ENCODE measurements at places on chromosomes 11 and 22.

DNA sequence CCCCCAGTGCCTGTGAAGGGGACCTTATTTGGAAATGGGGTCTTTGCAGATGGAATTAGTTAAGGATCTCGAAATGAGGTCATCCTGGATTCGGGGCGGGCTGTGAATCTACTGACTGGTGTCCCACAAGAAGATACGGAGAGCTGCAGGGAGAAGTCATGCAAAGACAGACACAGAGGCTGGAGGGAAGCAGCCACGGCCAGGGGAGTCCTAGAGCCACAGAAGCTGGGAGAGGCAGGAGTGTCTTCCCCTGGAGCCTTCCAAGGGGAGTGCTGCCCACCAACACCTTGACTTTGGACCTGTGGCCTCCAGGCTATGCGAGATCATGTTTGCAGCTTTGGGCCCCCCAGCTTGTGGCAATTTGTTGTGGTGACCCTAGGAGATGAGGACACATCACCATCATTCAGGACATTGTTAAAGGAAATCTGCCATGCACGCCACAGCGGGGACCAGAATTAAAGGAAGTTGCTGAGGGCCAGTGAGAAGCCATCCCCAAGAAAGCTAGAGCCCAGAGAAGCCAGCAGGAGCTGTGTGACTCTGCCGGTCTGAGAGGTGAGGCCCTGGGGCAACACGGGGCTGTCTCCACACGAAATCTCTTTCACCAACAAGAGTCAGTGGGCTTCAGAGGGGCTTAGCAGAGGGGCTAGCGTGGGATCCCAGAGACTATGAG is 434.7 kb downstream of the BRD1 start:
- DNase-seq: no peak

DNA sequence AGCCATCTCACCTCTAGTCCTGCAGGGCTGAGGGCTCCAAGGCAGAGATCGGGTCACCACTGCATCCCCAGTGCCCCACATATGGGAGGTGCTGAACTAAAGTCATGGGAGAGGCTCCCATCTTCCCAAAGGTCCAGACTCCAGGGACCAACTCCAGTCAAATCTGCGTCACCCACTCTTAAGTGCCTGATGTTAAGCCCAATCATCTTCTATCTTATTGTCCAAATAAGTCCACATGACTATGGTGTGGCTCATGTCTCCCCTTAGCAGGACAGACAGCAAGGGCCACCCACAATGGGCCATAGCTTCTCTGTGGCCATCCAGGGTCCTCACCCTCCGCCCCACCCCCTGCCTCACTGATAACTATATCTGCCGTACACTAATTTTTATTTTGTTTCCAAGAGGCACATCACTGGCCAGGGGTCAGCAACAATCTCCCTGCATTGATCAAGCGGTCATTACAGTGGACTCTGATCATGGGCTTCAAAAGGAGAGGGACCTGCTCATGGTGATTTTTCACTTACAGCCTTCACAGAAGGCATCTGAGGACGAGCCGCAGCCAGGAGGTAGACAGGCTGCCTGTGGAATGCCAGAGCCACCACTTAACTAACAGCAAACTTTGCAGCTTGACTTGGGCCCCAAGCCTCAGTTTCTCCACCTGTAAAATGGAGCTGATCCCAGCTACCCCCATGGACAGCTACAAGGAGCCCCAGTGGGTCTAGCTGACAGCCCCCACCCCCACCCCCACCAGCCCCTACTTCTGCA is 23.3 kb downstream of the MYH9 start:
- DNase-seq: no peak

GRCh38 chr22:29944339-29944738 is 61.4 kb downstream of the MTMR3 start:
- no peak for DNase-seq

DNA sequence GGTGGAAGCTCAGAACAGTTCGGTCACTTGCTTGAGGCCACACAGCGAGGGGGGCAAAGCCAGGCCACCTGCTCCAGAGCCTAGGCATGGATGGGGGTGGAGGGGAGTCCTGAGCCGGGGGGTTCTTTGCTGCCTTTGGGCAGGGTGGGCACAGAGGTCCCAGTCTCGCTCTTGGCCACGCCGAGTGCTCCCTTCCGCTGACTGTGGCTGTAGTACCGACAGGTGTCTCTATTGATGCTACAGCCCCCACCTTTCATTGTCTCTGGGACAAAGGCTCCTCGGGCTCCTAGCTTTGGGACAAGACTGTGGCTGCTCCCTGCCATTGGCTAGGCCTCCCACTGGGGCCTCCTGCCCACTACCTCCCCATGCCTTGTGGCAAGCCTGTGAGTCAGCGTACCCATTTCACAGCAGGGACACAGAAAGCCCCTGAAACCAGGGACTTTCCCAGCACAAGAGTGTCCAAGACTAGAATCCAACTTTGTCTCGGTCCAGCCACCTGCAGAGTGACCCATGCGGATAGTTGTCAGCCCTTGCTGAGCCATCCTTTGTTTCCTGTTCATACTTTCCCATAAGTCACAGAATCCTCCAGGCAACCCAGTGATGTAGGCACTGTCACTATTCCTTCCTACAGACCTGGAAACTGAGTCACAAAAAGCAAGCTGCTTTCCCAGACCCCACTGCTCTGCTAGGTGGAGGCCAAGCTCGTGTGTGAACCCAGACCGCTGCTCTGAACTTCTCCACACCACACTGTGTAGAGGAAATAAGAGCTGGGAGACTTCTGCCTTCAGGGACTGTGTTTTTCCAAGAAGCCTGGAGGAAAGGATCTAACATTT is 17.2 kb downstream of the MYEOV start:
- DNase-seq: no peak

DNA sequence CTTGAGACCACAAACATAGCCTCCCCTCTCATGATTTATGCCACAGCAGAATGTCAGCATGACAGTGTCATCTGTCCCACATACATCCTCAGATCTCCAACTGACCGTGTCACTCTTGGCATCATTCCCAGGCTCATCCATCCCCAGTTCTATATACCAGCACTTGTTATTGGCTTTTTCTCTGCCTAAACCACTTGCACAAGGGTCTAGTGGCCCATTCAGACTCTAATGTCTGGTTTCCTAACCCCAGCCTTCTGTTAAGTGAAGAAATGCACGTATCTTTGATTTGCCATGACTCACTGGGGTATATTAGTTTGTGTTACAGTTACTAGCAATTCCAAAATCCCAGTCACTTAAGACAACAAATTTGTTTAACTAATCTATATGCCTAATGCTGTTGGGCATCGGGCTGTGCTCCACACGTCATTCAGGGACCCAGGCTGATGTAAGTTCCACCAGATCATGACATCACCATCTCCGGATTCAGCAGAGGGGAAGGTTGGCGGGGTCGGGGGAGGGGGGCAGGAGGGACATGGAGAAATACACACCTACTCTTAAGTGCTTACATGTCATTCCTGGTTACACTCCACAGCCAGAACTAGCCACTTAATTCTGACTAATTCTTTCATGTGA is 517.4 kb downstream of the BUD13 start:
- no peak for DNase-seq

DNA sequence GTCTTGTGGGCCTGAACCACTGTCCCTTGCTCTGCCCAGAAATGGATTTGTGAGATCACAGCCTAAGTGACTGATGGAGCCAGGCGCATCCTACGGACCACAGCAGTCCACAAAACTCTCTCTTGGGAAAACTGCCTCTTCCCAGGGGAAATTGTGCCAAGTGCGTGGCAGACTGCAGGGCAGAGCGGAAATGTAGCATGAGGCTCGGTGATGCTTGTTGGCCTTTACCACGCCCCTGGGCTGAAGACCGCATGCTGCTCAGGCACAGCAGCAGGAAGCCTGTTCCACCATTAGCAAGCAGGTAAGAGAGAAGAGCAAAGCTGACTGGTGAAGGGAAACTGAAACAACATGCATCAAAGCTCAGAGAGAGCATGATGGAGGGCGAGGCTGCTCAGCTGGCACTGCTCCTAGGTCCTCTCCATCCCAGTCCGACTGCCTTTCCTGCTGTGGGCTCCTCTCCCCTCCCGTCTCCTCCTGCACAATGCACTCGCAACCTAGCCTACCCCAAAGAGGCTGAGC is 26.5 kb upstream of the SCARF2 start:
- peak; percentile 71 for DNase-seq

DNA sequence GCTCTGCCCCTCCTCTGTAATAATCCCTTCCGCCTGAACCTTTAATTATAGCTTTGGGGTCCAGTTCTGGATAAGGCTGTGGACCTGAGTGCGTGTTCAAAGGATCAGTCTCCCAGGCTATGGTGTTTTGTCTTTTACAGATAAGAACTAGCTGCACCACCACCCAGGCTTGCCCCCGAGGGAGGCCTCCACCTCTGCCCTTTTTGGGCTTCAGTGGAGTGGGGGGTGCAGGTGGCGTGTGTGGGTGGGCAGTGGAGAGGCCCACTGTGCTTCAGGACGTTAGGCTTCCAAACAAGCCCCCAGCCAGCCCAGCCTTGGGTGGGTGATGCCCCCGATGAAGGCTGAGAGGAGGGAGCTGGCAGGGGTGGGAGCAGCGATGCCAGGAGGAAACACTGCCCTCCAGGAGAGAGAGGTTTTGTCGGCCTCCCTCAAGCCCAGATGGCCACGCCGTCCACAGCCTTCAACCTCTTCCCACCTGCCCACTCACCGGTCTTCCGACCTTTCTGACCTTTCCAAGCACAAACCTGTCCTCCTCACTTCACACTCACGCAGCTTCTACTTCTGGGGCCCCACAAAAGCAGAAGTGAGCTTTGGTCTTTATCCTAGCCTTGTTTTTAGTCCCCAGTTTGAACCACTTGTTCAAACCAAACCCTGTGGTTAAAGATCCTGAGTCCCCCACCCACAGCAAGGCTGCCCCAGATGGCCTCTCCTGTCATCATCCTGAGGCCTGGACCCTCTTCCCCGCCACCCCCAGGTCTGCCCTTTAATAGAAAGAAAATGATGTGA is 20.4 kb downstream of the PSMD13 start:
- DNase-seq: no peak

- DNase-seq: no peak
Observed at GRCh38 chr11:45660729-45661438, 4.5 kb downstream of the CHST1 start.

DNA sequence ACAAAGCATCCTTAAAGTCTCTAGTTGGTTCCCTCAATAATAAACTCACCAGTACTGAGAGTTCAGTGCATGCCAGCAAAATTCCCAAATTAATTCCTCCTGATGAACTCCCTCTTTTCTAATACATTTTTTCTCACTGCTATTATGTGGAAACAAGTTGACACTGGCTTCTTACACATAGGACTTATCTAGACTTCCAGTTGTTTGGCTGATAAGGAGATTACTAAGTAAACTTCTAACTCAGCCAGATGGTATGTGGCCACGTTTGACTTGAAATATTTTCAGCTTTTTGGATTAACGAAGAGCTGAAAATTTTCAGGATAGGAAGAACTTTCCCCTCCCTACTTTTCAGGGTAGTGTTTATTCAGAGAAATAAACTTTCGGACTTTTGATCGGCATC is 1154.2 kb upstream of the TENM4 start:
- no peak for DNase-seq

- DNase-seq: no peak
Observed at GRCh38 chr11:108906329-108906728, 241.5 kb downstream of the DDX10 start.

DNA sequence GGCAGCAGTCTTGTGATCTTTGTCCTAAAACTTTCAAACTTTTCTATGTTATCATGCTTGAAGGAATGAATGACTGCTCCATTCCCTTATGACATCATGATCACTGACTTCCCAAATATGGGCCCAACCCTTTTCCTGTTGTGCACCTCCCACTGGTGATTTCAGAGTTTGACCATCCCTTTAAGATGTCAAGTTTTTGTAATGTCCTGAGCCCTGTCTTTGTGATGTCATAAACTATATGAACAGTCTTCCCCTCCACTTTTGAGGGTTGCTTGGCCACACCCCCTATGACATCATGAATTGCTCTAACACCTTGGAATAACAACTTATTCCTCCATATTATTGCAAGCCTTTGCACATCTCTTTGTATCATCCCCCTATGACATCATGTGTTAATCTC is 16.5 kb upstream of the NUCB2 start:
- no peak for DNase-seq

- no peak for DNase-seq
Observed at GRCh38 chr22:18042685-18043084, 18.3 kb upstream of the MICAL3 start.

GRCh38 chr22:36042240-36042639 is 13.6 kb upstream of the RBFOX2 start:
- DNase-seq: no peak

DNA sequence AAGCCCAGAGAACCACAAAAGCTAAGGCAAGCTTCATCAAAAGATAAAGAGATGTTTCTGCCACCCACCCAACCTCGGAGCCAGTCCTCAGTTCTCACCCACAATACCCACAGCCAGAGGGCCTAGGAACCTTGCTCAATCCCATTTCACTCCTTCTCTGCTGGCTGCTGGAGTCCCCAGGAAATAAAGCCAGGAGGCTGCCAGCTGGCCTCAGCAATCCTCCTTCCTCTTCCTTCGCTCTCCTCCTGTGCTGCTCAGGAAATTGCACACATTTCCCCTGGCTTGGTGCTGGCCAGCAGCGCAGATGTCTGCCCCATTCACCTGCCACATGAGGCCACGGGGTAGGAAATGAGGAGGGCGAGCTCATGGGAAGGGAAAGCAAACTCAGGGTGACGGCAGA is 91.8 kb upstream of the LDLRAD3 start:
- DNase-seq: no peak

GRCh38 chr11:9314291-9315077 is at the start of gene TMEM41B:
Gene TMEM41B, minus strand, starts transcription at chr11:9314593. Its CDS starts 152 bp downstream, at chr11:9314441.
- DNase-seq: peak; percentile 98

Measured in CD4-positive, alpha-beta T cell treated with Interleukin-2 at 100 ng/mL for 4 hours (primary cell).